Activated CD8-positive, alpha-beta memory T cell treated with anti-CD3 and anti-CD28 coated beads, Interleukin-2, amount 10 ng/mL, durations not matched to agents 7 days and 5 days (primary cell): ENCODE measurements at places on chromosomes 7 and 10. TPM values are rescaled to one million over a fixed set of nuclear protein-coding genes. Genes with fewer than 3 reads are reported as not detected.

DNA sequence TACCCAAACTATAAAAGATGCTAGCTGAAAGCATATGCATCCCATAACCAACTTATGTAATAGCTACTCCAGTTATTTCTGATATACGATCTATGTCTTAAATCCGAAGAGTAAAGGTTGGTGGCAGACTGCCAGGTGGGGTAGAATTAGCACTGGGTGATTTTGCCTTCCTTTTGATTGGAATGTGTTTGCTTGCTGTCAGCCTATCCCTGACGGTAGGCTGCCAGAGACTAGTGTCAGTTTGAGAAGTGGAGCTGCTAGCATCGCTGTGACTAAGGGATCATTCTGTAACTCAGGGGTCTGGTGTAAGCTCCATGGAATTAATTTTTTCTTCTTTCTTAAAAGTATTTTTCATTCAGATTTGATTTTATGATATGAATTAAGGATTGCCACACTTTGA is 9.5 kb upstream of the SEM1 start:
- DNase-seq = no peak
- H3K4me3 ChIP-seq = no peak overlapping the region
- H3K36me3 ChIP-seq = peaks cover 4% of the 10 kb centered on the region
- H3K27me3 ChIP-seq = peaks cover 45% of the 10 kb centered on the region
- H3K4me1 ChIP-seq = no peaks in the 10 kb centered on the region

DNA sequence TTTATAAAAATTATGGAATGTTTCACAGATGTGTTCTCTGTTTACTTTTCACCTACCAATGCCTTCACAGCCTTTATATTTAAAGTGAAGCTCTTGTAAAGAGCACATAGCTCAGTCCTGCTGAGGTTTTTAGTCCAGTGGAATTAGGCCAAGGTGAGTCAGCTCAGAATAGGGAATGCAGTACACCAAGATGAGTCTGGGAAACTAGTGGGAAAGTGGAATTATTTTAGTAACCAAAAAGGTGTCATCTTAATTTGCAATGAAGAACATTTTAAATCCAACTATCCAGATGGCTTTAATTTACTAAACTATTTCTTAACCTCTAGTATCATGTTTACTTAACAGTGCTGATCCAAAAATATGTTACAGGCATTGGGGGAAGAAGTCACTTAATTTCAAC is 236.3 kb upstream of the CTBP2 start:
- no peak for DNase-seq
- H3K36me3 ChIP-seq = no peaks in the 10 kb centered on the region
- no peak overlapping the region for H3K27ac ChIP-seq
- no peaks in the 10 kb centered on the region for H3K4me1 ChIP-seq
- H3K27me3 ChIP-seq = no peaks in the 10 kb centered on the region

GRCh38 chr10:7285522-7286322 is 125.1 kb downstream of the SFMBT2 start:
- H3K36me3 ChIP-seq = peaks cover 18% of the 10 kb centered on the region
- no peak for DNase-seq
- H3K4me3 ChIP-seq = no peak overlapping the region
- H3K27ac ChIP-seq = no peak overlapping the region

NUDT13 gene
- 1.2 TPM for total RNA-seq
